NCI-H2107 (cell line): ENCODE measurements at places on chromosomes 2 and 18.

- DNase-seq, result no peak
Measured at GRCh38 chr2:198471291-198471690, 666.9 kb downstream of the PLCL1 start.

DNA sequence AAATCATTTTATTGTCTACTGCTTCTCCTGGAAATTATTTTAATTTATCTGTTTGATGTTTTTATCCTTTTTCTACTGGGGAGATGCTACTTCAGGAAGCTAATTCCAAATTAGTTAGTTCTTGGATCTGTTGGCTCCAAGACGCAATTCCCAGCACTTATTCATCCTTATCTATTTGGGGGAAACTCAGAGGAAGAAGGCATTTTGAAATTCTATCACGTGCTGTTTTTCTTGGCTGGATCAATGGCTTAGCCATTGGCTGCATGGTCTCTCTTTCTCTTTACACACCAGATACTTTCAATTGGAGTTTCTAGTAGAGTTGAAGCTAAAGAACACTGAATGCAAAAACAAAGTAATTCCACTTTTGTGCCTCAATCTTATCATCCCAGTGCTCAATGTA, 98.3 kb downstream of the RAPGEF4 start:
- DNase-seq, result no peak

GRCh38 chr18:21678859-21679258, 25.7 kb downstream of the ABHD3 start:
- no peak for DNase-seq

- no peak for DNase-seq
Measured at GRCh38 chr2:88596141-88596830, 31.0 kb downstream of the EIF2AK3 start.

GRCh38 chr2:158817588-158817987, 22.5 kb downstream of the DAPL1 start:
- no peak for DNase-seq
